ENCODE measurements at places on chromosomes 7 and 10.

DNA sequence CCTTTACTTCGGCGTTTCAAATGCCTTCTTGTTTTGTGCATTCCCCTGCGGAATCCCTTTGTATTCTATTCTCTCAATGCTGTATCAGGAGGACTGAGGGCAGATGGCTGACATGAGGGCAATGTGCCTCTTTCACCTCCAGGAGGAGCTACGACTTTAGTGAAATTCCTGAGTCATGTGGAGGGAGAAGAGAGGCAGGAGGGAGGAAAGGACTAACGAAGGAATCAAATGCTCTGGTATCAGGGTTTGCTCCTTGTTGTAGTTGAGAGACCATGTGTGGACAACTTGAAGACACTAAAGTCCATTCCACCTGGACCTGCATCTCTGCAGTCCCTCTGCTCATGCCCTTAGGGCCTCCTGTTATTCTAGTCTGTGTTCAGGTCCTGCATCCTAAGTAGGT, 40.2 kb upstream of the PRSS58 start:
- DNase-seq: no peak

GRCh38 chr7:137873524-137873923, 26.8 kb upstream of the DGKI start:
- DNase-seq: peak; percentile 74

GRCh38 chr7:151844071-151844824, 32.7 kb downstream of the PRKAG2 start:
- peak; percentile 4 for DNase-seq

DNA sequence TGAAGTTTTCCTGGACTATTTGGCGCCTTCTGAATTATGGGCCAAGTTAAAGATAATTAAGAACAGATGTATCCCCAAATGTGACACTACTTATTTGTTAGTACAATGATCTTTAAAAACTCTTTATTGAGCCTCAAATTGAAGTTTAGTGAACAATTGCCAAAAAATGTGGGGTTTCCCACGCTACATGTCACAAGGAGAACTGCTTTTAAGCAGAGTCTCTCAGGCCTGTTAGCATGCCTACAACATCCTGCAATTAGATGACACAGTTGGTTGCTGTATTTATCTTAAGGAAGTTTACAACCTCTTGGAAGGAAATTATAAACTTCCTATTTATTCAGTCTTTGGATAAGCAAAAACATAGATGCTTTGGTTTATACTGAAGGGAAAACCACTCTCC, 733.0 kb downstream of the TNS3 start:
- DNase-seq: peak; percentile 79
